ENCODE measurements at places on chromosomes 12 and 14.

DNA sequence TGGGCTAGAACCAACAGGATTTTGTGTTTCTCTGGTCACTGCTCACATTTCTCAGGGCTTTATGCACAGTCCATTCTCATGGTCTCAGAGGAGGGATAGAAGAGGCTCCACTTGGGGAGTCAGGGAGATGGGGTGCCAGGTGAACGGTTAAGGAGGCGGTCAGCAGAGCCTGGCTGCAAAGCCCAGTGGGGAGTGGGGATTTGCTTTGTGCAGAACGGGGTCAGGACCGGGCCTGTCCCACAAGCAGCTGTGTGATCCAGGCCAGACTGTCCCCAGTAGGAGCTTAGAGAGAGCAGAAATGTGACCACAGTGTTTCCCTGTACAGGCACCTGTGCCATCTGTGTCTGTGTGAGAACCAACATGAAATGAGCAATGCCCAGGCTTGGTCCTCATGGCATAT lies 4.1 kb downstream of the CMTM5 start:
- no peak for DNase-seq

DNA sequence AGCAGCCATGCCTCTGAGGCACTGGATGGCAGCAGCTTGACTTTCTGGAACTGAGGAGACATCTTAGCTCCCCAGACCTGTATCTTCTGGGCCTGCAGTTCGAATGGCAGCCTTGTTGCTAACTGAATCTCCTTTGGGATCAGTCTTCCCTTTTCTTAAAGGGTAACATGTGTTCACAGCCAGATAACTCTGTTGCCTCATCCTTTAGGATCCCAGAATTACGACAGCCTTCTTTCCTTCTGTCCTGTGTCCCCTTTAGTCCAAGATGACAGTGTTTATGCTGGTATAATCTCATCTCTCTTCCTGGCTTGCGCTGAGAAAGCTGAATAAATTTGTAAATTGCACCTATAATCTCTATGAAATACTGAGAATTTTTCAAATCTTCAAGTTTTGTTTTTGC lies 9.1 kb upstream of the ERC1 start:
- DNase-seq, result no peak

- DNase-seq, result peak; percentile 4
These were observed 87.0 kb downstream of the HMGA2 start for GRCh38 chr12:65911321-65911720.

DNA sequence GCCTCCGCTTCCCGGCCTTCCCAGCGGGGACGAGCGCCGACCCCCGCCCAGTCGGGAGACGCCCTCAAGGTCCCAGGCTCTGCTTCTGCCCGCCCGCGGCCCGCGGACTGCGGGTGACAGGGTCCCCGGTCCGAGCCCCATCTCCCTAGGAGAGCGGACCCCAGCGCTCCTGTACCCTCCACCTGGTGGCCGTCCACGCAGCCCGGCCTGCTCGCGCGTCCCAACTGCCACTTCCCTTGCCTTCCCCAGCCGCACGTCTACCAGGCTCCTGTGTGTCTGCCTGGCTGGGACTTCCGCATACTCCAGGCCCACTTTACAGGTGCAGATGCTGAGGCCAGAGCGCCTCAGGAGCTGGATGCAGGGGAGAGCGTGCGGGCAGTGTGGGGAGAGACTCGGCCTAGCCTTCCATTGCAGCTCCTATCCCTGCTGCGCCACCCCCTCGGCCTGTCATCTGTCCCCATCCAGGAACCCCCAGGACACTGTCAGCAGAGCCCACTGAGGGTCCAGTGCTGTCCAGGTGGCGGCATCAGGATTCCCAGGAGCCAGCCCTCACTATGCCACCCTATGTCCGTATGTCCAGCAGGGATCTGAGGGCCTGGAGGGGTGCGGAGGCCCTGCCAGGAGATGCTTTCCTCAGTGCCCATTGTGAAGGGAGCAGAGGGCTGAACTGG lies 8.0 kb upstream of the ANKRD9 start:
- no peak for DNase-seq

DNA sequence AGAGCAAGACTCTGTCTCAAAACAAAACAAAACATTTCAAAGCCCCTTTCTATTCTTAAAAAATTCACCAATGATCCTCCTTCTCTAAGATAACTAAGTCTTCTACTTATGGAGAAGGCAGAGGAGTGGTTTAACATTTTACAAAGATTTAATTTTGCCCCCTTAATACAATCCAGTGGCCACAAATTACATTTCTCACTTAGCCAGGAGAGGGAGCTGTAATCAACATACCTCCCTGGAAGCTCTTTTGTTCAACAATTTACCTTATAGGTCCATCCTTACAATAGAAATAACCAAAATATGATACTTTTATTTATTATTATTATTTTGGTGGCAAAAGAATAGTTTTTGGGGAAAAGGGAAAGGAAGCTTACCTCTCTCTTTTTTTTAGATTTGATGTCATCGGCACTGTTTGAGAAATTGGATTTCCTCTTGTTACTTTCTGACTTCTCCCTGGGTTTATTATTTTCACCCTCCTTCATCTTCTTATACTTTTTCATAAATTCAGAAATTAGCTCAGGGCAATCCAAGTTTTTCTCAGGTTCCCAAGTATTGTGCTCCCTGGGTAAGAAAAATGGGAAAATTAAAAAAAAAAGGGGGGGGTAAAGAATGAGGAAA lies 28.1 kb downstream of the CBX5 start:
- no peak for DNase-seq

DNA sequence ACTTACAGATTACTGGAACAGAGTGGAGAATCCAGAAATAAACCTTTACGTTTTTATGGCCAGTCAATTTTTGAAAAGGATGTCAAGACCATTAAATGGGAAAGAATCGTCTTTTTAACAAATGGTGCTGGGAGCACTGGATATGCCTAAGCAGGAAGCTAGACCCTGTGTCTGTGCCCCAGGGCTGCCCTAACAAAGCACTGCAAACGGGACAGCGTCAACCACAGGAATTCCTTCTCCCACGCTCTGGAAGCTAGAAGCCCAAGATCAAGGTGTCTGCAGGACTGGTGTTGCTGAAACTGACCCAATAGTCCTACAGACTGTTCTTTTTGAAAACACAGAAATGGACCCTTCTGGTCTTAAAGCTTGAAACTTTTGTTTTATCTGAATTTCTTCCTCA lies 9.3 kb upstream of the TMEM121 start:
- DNase-seq, result no peak

DNA sequence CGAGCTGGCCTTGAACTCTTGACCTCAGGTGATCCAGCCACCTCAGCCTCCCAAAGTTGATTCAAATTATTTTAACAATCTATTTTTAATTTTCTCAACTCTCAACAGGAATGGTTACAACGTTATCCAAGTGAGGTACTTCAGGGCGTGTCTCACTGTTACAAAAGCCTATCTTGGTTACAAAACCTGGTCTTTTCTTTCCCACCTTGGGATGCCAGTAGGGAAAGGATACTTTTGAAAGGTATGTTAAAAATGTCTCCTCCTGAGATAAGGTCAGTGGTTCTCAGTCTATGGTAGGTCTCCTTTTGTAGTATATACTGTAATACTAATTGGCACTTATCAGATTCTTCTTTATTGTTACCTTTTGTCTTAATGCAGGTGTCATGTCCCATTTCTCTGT lies 4.9 kb downstream of the SPTSSA start:
- DNase-seq, result no peak

DNA sequence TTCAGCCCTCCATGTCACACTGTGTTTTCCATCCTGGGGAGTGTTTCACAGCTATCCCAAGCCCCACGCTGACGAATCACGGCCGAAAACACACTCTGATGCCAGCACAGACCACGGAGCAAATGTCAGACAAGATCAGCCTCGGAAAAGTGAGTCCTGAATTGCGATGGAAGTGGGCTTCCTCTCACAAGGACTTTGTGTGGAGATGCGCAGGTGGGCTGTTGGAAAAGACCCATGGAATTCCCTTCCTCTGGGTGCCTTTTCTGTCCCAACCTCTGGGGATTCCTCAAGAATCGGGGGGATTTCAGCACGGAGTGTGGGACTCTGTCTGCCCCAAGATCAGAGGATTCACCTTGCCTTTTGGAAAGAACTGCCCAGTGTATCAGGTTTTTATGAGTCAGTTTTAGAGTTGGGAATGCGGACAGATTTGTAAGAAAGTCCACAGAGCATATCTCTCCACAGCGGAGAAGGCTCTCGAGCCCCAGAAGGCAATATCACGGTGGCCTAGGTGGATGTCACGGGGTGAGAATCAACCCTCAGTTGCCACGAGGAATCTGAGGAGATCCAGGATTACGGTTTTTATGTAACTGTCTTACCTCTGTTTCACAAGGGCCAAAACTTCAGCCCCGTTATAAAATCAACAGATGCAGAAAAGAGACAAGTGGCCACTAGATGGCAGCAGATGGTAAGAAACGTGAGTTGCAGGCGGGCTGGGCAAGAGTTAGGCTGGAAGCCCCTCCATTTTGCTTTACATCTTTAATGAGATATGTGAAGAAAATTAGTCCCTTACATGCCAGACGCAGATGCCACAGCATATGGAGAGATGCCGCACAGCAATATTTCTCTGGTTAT lies 201.9 kb downstream of the DAD1 start:
- DNase-seq, result peak; percentile 28

DNA sequence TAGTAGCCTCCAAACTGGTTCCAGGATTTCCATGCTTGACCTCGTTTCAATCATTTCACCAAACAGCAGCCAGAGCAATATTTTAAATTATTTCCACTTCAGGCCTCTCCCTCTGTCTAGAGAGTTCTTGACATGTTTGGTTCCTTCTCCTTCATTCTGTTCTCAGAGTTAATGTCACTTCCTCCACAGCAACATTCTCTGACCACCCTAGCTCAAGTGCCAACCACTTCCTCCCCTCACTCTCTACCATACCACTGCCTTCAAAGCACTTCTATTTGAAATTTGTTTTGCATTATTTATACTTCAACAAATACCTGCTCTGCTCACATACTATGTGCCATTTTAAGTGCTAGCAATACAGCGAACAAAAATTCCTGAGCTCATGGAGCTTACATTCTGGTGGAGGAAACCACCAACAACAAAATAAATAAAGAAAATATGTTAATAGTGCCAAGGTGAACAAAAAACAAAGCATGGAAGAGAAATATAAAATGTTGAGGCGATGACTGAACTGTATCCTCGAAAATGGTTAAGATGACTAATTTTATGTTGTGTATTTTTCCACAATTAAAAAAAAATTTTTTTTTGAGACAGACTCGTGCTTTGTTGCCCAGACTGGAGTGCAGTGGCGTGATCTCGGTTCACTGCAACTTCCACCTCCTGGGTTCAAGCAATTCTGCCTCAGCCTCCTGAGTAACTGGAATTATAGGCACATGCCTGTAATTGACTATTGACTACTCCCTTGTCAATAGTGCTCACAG lies 17.3 kb downstream of the BAZ1A start:
- DNase-seq, result no peak

GRCh38 chr12:103373088-103373523 lies 122.7 kb downstream of the C12orf42 start:
- DNase-seq, result peak; percentile 95

- DNase-seq, result no peak
These were observed 70.7 kb downstream of the SCARB1 start for GRCh38 chr12:124792961-124793441.

DNA sequence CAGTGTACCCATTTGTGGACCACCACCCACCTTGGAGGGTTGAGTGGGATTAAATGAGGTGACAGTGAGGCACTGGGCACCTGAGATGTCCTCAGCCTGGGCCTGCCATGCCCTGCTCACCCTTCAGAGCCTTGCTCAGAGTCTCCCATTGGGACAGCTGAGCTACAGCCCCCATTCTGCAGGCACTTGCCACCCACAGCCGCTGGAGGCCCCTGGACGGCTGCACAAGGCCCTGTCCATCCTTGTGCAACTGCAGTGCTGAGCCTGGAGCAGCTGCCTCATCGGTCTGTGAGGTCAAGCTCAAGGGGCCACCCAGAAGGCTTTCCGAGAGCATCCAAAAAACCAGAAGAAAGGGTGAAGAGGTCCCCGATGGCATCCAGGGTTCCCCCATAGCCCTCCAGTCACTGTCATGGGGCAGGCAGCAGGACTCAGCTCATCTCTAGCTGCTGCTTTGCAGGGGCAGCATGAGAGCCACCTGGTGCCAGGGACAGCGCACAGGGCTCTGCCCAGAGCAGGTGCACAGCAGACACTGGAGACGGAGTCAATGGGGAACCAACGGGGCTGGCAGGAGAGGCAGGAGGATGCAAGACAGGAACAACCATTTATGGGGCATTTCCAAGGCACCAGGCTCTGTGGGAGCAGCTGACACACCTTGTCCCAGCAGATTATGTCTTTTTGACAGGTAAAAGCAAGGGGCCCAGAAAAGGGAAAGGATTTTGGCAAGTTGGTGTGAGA lies 84.6 kb downstream of the ARL6IP4 start:
- no peak for DNase-seq

- DNase-seq, result no peak
These were observed 7.2 kb upstream of the MAP3K9 start for GRCh38 chr14:70816525-70816924.

DNA sequence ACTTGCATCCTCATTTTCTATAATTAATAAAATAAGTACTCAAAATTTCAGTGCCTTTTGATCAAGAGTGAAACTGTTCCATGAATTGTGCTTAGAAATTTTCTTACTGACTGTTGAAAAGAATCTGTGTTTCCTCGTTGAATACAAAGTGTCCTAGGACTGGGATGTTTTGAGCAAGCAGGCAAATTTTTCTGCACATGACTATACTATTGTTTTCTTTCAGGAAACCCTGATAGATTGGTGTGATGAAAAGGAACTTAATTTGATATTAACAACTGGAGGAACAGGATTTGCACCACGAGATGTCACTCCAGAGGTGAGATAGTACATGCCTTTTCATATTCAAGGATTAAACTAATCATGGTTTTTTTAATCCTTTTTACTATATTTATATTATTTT lies 316.3 kb downstream of the GPHN start:
- DNase-seq, result no peak

Measured in LNCaP clone FGC (cell line).